NCI-H1694 treated with DMSO at 0.1 percent for 48 hours (cell line): ENCODE measurements at places on chromosomes 6 and 20.

DNA sequence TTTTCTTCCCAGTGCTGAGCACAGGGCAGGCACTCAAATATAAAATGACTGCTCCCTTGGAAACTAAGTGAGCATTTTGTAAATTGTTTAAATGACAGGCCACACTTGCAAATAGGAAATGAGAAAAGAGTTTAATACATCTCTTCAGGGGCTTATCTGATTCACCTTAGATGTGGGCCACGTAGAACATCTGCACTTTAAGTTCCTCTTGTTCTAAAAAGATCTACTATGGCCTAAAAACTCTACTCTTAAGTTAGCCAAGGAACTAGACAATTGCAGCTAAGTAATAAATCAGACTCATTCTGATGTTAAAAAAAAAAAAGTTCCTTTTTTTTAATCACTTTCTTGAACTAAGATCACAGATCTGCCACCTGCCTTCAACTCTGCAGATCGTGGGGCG, 126.3 kb downstream of the KIF16B start:
- DNase-seq, result no peak

DNA sequence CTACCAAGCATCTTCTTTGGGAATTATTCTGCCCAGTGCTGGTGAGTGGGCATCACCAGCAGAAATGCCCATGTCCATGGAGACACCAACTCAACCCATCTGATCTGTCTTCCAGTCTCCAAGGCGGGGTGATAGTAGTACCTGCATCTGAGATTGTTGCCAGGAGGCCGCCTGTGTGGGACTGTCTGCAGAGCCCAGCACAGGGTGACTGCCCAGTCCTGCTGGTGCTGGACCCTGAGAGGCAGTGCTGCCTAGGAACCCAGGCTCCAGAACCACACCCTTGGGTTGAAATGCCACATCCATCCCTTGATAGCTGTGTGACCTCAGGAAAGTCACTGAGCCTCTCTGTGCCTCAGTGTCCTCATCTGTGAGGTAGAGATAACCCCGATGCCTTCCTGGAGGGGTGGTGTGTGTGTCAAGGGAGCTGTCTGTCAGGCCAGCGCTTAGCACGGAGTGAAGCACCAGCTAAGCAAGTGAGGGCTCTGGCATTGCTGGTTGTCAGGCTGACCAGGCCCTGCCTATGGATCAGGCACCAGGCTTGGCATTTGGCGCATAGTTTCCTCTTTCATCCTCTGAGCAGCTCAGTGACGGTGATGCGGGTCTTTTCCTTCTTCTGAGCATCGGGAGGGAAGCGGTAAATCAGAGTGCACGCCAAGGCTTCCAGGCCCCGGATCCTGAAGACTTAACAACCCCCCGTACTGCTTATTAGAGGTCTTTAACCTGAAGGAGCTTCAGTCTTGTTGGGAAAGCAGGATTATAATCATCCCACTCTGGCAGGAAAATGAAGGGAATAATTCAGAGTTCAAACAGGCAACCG, 268.2 kb downstream of the CDH4 start:
- DNase-seq, result no peak

DNA sequence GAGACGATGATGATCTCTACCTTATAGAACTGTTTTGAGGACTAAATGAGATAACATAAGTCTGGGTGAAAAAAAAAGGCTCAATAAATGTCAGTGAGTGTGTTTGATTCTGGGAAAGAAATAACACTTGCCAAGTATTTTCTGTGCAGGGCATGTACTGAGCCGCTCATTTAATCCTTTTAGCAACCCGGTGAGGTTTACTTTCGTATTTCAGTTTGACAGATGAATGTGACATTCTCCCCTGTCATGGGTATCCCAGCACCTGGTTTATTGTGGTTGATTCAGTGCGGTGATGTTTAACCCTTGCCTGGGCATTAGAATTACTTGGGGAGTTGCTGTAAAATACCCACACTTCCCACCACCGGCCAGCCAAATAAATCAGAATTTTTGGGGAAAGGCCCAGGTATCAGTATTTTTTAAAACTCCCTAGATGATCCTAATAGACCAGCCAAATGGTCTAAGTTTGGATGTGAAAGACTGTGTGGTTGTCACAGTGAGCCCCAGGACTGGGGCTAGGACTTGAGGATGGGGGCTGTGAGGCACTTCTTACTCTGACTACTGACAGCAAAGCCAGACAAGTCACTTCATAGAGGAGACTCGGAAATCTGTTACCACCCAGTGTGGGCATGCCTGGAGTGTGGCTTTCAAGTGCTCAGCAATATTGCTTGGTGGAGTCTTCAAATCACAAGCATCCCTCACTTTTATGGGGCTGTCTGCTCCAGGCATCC, 100.2 kb upstream of the KCNG1 start:
- DNase-seq, result no peak

DNA sequence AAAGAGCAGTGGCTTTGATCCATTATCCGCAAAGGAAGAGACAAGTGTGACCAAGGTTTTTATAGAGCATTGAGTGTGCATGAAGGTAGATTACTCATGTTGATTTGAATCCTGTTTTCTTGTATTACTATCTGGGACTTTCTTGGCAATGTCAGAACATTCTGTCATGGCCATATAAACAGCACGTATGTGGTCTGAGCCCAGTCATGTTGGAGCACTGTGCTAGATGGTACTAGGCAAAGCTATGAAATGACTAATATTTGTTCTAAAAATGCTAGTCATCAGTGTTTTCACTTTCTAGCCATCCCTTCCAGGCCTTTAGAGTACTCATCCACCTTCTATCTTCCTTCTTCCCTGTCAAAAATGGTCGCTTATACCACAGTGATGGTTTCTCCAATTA, 278.6 kb upstream of the FLRT3 start:
- DNase-seq, result no peak

GRCh38 chr6:151276112-151276740, 36.5 kb downstream of the AKAP12 start:
- no peak for DNase-seq

- DNase-seq, result no peak
Observed at GRCh38 chr20:9927224-9927623, 88.3 kb upstream of the PAK5 start.

DNA sequence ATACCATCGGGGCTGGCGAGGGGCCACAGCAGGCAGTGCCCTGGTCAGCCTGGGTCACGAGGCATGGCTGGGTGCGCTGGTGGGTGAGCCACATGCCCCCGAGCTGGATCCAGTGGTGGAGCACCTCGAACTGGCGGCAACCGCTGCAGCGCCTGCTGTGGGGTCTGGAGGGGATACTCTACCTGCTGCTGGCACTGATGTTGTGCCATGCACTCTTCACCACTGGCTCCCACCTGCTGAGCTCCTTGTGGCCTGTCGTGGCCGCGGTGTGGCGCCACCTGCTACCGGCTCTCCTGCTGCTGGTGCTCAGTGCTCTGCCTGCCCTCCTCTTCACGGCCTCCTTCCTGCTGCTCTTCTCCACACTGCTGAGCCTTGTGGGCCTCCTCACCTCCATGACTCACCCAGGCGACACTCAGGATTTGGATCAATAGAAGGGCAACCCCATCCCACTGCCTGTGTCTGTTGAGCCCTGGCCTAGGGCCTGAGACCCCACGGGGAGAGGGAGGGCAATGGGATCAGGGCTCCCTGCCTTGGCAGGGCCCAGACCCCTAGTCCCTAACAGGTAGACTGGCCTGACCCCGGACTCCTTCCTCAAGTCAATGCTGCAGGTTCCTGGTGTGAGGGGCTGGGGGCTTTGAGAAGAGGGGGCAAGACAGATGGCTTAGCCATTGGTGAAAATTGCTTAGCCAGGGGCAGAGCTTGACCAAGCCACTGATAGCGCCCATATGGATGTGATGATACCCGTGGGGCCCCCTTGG, 598 bp downstream of the TMEM239 start:
- no peak for DNase-seq

DNA sequence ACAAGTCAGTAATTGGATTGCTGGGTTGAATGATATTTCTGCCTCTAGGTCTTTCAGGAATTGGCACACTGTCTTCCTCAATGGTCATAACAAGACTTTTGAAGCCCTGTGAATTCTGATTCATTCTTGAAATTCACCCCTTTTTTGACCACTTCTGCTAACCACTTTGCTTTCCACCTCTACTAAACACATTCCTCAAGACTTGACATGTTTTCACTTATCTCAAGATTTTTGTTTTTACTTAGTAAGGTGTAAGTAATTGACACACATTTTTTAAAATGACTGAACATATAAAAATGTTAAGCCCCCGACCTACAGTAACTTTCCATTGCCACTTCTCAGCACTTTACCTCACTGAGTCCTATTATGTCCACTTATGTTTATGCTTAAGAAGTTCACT, 239.1 kb downstream of the GRM1 start:
- no peak for DNase-seq

- no peak for DNase-seq
Observed at GRCh38 chr6:169641461-169642085, 60.3 kb downstream of the WDR27 start.

DNA sequence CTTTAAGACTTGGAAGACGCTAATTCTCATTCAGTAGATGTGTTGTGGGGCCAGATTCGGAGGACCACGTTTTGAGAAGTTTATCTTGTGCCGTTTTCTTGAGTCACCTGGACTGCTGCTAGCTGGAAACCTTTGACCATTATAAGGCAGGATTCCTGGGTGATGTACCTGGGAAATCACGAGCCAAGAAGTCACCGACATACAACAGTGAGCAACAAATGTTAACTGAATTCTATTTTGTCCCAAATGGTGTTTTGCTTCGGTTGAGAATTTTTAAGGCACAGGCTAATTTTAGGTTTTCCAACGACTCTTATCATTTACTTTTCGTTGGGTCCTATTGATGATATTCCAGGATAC, 93.4 kb upstream of the BTN3A2 start:
- no peak for DNase-seq

- no peak for DNase-seq
Observed at GRCh38 chr6:142361779-142362750, 60.3 kb downstream of the ADGRG6 start.

GRCh38 chr6:27669624-27670301, 196.9 kb upstream of the ZNF184 start:
- DNase-seq, result no peak

DNA sequence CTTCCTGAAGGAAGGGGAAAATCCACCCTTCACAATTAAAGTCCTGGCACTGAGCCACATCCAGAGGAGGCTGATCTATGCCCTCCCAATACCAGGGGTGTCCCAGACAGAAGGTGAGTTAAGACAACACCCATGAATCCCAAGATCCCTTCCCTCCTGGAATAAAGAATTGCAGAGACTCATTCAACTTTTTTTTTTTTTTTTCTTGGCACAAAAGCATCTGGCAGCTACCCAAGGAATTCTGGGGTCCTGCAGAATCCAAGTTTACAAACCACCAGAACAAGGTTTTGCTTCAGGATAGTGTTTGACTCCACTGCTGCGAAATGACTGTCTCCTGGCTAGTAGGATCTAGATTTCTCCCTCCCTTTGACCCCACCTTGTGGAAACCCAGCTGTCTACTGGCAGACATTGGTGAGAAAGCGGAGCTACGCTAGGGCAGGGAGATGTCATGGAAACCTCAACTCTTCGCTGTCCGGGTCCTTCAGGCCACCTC, 37.4 kb downstream of the JAG1 start:
- DNase-seq, result no peak
